ENCODE measurements at places on chromosomes 5 and 9.

GRCh38 chr9:8736805-8737204 lies 937.2 kb upstream of the DMAC1 start:
- DNase-seq: no peak

GRCh38 chr9:92978345-92978875 lies 31.1 kb downstream of the FGD3 start:
- no peak for DNase-seq

DNA sequence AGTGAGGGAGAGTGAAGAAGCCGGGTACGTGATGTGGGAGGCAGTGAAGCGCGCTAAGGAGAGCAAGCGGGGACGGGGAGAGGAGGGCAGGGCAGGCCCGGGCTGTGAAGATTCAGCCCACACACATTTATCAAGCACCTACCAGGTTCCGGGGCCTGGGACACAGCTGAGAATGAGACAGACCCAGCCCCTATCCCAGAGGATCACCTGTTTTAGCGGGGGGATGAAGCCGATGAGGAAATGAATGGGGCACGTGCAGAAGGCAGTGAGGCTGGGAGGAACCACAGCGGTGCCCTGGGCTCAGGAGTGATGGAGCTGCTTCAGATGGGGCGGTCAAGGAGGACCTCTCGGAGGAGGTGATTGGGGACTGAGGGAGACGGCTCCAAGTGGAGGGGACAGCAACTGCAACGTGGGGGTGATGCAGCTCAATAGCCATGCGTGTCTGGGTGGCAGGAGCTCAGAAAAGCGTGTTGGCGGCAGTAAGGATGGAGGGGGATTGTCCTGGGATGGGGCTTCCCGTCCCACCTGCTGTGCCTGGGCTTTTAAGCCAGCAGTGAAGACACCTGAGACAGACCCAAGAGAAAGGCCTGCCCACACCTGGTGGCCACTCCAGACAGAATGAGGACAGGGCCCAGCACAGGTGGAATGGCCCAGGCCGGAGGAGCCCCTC lies 77.5 kb upstream of the UNC5A start:
- DNase-seq: no peak

DNA sequence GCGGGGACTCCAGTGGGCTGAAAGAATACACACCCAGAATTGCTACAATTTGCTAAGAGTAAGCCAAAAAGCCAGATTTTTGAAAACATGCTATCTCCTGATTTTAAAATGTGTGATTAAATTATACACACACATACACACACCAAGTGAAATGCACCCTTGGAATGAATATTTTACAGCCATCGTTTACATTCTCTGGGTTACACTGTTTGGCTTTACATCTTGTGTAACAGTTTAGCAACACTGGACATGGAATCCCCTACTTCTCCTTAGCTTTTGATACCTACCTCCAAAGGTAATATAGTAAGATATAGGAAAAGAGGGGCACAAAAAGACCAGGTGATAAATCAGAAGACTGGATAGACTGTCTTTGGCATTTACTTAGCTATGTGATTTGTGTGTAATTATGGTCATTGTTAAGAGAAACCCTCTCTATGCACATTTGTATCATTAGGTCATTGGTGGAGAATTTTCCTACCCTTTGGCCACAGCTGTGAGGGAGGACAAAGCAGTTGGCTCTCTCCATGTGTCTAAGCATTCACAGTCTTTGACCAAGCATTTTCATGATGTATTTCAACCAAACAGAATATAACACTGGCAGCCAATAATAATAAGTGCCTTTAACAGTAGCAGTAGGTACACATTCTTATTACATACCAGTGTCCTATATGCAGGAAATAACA lies 7.6 kb downstream of the SVEP1 start:
- DNase-seq: no peak

- no peak for DNase-seq
These were observed 92.7 kb upstream of the SAP30L start for GRCh38 chr5:154352960-154353548.

DNA sequence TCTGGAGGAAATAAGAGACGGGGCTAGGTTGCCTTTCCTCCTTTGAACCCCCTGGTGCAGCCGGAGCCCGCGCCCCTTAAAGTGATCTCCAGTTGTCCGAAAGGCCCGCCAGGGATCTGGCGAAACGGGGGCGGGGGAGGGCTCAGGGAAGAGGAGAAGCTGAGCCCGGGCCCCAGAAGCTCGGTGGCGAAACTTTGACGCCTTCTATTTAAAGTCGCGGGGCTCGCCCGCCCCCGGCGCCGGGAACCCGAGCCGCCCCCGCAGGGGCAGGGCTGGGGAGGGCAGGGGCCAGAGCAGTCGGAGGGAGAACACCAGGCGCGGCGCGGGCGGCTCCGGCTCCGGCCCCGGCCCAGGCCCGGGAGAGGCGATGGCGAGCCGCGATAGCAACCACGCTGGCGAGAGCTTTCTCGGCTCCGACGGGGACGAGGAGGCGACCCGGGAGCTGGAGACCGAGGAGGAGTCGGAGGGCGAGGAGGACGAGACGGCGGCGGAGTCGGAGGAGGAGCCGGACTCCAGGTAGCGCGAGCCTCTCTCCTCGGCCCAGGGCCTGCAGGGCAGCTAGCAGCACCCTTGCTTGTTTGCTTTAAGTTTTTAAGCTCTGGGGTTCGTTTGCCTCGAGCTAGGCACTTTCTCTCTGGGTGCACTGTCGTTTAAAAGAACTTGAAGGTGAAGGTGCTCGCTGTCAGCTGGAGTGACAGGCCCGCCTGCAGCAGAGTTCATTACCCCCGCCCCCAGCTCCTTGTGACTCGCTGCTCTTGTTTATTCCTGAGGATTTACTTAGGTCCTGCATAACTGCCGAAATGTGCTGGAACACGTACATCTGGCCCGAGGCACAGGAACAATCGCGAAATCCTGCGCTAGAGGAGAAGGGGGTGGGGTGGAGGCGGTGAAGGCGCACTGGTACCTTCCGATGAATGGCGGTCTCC lies at the start of gene CMYA5:
TSS of gene CMYA5 (plus strand) at position 296 of the 926 bp plus-strand sequence. CDS start at position 368, 72 bp downstream.
- DNase-seq: no peak

DNA sequence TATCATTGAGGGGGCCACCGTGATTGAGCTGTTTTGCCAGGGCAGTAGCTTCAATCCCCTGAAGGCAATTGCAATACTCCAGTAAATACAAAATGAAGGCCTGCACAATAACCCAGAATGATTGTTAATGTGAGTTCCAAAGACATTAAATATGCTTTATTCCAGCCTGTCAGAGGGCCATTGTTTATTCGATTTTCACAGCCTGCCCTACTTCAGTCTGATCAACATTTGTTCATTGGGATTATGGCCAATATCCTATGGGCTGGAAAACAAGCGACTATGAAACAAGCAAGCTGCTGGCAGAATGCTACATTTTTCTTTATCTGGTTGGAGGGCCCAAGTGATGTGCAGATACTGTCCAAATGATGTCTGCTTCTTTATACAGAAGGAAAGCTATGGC lies 543.1 kb downstream of the TLE1 start:
- no peak for DNase-seq

GRCh38 chr9:125919565-125919964 lies 172.4 kb downstream of the PBX3 start:
- no peak for DNase-seq

GRCh38 chr5:14438195-14438606 lies 143.4 kb upstream of the OTULINL start:
- no peak for DNase-seq

DNA sequence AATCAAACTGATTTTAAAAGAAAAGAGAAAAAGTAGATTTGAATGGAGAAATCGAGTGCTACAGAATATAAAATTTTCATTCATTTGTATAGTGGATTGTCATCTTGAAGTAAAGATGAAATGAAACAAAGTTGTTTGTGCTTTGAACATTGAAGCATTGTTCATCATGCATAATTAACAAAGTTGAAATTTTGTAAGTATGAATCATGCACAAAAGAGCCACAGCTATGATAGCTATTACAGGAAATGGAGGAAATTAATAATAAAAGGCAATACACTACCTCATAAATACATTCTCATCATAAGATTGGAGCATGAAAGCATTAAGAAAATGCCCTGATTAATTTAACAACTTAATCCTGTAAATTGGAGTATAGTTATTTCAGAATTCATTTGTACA lies 153.4 kb upstream of the TLX3 start:
- DNase-seq: no peak

- DNase-seq: no peak
These were observed 513.7 kb downstream of the CDK5RAP2 start for GRCh38 chr9:120066315-120066714.

DNA sequence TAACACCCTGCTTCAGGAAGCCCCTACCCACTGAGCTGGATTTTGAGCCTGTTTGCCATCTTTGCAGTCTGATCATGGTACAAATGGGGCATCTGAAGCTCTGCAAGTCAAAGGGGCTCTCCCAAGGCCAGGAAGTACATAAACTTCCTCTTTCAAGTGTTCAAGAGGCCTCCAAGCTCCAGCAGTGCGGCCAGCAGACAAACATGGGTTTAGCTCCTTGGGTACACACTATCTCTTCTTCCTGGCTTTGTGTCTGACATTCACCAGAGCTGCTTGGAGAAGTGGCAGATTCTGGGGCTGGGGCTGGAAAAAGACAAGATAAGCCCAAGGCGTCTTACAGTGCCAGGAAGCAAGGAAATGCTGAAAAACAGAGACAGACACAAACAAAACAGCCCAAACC lies 34.1 kb downstream of the LAMC3 start:
- DNase-seq: peak; percentile 38

GRCh38 chr9:22307013-22307711 lies 139.5 kb upstream of the DMRTA1 start:
- peak; percentile 24 for DNase-seq

- DNase-seq: no peak
These were observed 74.8 kb downstream of the MACIR start for GRCh38 chr5:103333376-103333775.

DNA sequence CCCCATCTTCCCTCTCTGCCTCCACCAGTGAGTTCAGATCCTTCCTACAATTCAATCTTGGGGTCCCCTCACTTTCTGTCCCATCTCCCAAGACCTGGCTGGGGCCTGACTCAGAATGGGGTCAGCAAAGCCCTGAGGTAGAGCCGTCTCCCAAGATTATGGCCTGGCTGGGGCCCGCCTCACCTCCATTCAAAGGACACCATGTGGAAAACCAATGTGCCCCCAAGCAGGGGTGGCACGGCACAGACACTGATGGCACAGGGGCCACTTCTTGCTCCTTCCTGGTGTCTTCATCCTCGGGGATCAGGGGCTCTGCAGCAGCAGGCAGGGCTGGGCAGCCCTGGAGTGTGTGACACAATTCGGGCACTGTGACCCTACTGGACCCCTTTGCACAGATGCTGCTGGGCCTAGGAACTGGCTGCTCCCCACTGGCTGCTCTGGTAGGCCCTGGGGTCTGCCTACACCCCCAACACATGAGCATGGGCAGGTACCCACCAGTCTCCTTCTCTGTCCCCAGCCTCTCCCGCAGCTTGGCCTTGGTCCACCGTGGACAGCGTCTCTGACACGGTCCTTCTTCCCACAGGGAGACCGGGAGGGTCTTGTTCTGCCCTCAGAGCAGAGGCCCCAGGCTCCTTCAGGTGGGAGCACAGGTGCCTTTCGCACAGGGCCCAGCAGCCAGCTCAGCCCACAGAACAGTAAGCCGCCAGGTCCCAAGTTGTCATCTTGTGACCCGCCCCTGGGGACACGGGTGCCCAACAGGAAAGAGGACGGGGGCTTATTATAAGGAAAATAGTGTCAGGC lies 89.5 kb downstream of the ADAMTS2 start:
- no peak for DNase-seq

DNA sequence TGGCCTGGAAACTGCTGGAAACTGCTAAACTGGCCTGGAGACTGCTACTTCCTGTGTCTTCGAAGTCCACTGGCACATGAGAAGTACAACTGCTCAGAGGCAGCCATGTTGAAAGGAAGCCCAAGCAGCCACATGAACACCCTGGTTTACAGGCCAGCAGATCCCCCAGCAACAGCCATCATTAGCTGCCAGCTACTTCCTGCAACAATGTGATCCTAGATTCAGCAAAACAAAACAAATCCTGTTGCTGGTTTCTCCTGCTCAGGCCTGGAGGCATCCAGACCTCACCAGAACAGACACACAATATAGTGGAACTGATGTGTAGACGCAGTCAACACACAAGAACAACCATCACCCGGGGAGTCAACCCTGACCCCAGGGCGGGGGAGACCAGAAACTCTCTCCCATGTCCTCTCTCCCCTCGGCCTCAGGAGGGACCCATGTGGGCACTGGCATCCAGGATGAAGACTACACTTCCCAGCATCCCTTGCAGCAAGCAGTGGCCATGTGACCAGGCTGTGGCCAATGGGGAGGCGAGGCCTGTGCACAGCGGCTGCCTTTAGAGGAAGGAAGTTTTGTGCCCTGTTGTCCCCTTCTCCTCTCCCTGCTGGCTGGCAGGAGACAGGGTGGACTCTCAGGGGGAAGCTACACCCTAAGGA lies 9.2 kb upstream of the LCN15 start:
- DNase-seq: no peak

- DNase-seq: no peak
These were observed 39.3 kb downstream of the BTNL8 start for GRCh38 chr5:180938294-180938693.

- no peak for DNase-seq
These were observed 28.7 kb downstream of the ANKRD33B start for GRCh38 chr5:10592601-10593000.

DNA sequence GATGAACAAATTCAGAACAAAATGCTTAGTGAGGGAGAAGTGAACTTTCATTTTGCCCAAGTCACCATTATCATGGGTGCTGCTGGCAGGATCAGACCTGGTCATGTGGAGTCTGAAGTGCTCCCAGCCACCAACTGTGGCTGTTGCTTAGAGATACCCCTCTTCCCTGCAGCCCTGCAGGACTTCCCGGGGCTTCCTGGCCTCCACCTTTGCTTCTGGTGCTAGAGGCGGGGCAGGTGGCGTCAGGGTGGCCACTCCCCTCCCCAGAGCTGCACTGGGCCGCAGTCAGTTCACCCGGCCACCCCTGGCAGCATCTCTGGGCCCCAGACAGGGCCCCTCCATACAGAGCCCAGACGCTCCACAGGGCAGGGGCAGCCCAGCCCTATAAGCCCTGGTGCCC lies 30.0 kb upstream of the SLC12A7 start:
- no peak for DNase-seq

- no peak for DNase-seq
These were observed 37.7 kb upstream of the PSD2 start for GRCh38 chr5:139757727-139758509.

GRCh38 chr5:133610489-133611356 lies 1.6 kb downstream of the FSTL4 start:
- peak; percentile 69 for DNase-seq

GRCh38 chr9:16154521-16155078 lies 601.8 kb downstream of the CCDC171 start:
- peak; percentile 64 for DNase-seq

- no peak for DNase-seq
These were observed 156.0 kb downstream of the ZNF462 start for GRCh38 chr9:107018861-107019545.

DNA sequence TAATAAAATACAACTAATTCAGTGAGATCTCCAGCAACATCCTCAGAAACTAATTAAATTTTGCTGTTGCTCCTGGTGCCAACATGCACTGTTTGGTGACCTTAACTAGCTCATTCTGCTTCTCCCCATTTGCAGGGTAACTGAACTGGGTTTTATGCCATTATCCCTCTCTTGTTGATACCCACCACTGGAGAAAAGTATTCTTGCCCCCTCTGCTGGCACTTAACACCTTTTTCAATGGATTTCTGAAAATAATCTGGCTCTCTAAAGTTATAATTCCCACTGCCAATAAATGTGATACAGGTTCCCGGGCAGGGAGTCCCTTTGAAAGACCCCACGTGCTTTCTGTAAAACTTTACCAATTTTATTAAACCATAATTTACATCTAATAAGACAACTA lies 394.3 kb downstream of the OSTF1 start:
- DNase-seq: no peak

GRCh38 chr9:95431286-95431685 lies 85.5 kb downstream of the PTCH1 start:
- DNase-seq: no peak

Measured in activated naive CD4-positive, alpha-beta T cell treated with anti-CD3 and anti-CD28 coated beads for 36 hours (primary cell).